Cerebellar cortex (tissue), 1 donor: ENCODE measurements at places on chromosomes 4 and X.
A peak's percentile ranks its signal among the peaks of the same experiment; 100 is the strongest.

GRCh38 chr4:8033829-8034528, 94.3 kb upstream of the AFAP1 start:
- DNase-seq, result no peak

- DNase-seq, result no peak
These were observed 19.5 kb downstream of the ENPP6 start for GRCh38 chr4:184198190-184198589.

- no peak for DNase-seq
These were observed 43.0 kb upstream of the HMX1 start for GRCh38 chr4:8914461-8915171.

- no peak for DNase-seq
These were observed 99.8 kb downstream of the ARSF start for GRCh38 chrX:3141031-3141430.

DNA sequence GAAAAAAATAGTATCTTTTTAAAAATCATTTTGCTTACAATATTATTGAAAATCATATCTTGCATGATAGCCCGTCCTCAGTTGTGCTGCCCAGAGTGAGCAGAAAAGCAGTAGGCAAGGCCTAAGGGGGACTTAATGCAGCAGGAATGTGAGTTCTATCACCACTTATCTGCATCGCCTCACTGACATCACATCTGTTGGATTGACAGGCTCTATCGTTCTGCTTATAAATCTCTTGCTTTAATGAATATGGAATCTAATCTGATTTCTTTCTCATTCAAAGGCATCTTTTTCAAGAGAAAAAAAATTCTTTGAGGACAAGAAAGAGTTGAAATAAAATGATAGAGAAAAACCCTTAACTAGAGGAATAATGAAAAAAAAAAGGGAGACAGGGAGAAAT, 249.9 kb downstream of the PAPSS1 start:
- DNase-seq, result no peak

DNA sequence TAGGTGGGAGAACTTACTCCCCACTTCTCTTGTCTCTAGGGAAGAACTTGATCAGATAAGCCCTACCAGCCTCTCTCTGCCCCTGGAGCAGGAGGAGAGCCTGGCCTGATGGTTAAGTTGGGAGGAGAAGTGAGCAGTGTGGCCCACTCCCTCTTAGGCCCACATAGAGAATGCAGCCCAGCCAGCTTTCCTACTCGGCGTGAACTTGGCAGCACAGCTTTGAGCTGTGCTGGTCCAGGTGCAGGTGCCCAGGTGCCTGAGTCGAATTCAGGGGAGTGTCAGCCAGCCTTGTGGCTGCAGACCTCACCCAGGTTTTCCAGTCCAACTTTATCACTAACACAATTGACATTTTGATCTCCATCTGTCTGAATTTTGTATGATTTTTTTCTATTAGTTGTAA, 77.6 kb upstream of the PAQR3 start:
- peak; percentile 19 for DNase-seq

GRCh38 chrX:15606136-15606535, 5.4 kb upstream of the ACE2 start:
- no peak for DNase-seq

DNA sequence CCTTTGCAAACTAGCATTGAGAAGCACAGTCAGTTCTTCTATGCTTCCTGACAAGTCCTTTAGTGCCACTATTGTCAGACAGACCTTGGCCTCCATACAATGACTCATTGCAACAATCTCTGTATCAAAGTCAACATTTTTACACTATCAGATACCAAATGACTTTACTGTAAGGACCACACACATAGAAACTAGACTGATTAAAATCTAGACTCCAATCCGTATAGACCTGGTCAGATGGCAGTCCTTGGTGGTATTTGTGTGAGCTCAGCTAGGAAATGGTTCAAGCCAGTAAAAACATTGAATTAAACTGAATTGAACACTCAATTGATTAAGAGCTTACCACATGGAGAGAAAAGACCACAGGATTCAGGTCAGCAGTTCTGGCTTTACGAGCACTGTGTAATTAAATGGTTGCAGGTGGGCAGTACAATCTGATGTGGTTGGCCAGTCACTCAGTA, 549.8 kb upstream of the LCORL start:
- no peak for DNase-seq

DNA sequence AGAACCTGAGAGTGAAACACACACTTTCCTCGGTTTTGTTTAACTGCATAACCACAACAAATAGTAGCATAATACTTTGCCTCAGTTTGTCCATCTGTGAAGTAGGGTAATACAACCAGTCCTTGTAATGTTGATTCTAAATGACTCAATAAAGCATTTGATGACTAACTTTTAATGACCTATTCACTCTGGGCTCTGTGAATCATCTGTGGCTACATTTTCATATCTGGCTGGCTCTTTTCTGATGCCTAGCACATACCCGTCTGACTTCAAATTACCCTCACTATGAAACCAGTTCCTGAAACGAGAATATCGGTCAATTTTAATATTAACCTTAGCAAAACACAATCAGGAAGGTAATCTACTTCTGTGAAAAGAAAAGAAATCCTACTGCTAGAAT, 151.0 kb downstream of the SH2D1A start:
- DNase-seq, result no peak

DNA sequence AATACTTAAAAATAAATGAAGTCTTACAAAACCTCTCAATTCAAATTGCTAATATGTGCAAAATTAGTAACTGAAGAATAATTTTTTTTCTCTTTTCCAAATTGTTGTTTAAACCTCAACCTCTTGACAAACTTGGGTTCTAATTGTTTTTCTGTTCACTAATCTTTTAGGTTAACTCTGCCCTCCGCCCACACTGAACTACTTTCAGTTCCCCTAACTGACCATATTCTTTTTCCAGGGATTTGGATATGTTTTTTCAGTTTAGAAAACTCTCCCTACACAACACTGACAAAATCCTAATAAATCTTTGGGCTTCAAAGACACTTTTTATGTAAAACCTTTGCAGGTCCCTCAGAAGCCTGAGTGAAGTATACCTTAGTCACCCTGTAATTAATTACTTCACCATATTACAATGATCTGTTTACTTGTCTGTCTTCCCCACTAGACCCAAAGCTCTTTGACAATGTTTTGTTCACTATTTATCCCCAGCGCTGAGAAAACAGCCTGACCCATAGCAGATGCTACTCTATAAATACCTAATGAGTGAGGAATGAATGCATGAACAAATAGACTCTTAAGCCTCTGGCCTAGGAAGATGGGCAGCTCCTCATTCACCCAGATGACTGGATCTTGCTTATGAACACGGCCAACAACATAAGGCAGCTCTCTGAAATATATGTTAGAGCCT, 134.9 kb downstream of the MAML3 start:
- DNase-seq, result no peak

GRCh38 chr4:128220286-128221235, 67.1 kb downstream of the PGRMC2 start:
- peak; percentile 34 for DNase-seq

DNA sequence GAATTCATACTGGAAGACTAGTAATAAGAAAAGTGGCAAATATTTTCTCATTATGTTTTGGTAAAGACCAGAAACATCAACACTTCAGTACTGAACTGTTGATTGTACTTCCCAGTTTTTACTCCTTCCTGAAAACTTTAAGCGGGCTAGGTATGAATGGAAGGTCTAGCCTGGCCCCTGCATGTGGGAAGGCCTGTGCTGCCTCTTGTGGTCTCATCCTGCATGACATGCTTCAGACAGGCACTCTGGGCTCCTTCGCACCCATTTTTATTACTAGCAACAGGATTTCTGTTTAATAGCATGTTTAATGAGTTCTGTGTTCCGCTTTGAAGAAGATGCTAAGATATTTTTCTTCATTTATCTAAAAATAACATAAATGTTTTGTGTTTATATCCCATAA, 279.1 kb downstream of the ANK2 start:
- DNase-seq, result peak; percentile 11

GRCh38 chr4:54942721-54943120, 182.7 kb downstream of the KDR start:
- no peak for DNase-seq

DNA sequence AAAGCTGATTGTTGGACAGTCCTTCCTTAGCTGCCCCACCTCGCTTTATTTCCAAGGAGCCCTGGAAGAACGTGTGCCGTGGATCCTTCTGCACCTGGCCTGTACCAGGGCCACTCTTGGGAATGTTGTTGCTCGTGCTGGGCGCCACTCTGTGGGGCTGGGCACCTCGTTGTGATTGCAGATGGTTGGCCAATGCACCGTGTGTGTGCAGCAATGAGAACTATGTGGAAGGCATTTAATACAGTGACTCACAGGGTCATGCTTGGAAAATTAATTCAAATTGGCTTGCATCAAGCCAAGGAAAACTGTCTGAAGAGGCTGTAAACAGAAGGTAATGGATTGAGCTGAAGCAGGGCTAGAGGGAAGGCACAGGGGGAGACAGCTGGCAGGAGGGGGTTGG, 37.0 kb upstream of the CD99L2 start:
- peak; percentile 42 for DNase-seq

GRCh38 chrX:153802513-153803045, 8.1 kb downstream of the SSR4 start:
- DNase-seq, result no peak

DNA sequence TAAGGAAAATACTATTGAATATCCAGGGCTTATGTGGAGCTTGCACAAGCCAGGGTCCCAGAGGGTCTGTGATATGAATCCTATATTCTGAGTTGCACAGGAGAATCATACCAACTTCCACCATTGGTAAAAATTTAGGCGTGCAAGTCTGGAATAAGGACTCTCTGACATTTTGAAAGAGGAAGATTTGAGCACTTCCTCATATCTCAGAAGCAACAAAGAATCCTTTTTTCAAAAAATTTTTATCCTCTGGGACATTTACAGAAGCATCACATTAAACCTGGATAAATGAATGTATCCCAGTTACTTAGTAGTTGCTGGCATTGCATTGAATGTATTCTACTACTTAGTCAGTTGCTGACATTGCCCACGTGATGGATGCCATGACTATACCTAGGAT, 24.2 kb upstream of the CAMK2D start:
- no peak for DNase-seq

- no peak for DNase-seq
These were observed 227.5 kb downstream of the MGST2 start for GRCh38 chr4:139892973-139893736.

GRCh38 chr4:182916483-182917181, 554 bp downstream of the DCTD start:
- DNase-seq, result peak; percentile 48

DNA sequence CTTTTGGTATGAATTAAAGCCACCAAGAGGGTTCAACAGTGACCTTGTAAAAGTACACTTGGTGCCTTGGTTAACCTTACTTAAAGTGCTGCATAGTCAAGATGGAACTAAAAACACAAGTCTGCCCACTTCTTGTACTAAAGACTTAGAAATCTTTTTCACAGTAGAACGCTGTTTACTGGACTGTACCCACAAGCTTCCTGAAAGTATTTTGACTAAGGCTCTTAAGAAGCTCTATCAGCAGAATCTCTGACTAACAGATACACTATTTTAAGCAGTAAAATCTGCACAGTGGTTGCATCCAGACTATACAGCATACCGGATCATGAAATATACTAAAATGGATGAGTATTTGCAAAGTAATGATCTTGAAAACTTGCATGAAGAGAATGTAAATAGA, 7.2 kb downstream of the RAB28 start:
- no peak for DNase-seq

- DNase-seq, result no peak
These were observed 2.3 kb upstream of the METTL14 start for GRCh38 chr4:118682928-118683327.
